Stimulated activated naive CD8-positive, alpha-beta T cell treated with anti-CD3 and anti-CD28 coated beads, Interleukin-15, Interleukin-2, amounts not matched to agents 100 U/mL and 50 U/mL, for 24 hours (primary cell): ENCODE measurements at places on chromosomes 11 and 22.

- DNase-seq: no peak
These were observed 186.8 kb downstream of the FAT3 start for GRCh38 chr11:92411431-92411830.

DNA sequence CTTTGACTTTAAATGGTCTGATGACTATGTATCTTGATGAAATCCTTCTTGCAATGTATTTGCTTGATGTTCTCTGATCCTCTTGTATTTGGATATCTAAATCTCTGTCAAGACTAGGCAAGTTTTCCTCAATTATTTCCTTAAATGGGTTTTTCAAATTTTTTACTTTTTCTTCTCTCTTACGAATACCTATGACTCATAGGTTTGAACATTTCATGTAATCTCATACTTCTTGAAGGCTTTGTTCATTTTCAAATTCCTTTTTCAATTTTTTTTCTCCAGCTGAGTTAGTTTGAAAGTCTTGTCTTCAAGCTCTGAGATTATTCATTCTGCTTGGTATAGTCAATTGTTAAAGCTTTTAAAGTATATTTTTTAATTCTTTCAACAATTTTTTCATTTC lies 13.1 kb downstream of the OR10W1 start:
- DNase-seq: no peak

DNA sequence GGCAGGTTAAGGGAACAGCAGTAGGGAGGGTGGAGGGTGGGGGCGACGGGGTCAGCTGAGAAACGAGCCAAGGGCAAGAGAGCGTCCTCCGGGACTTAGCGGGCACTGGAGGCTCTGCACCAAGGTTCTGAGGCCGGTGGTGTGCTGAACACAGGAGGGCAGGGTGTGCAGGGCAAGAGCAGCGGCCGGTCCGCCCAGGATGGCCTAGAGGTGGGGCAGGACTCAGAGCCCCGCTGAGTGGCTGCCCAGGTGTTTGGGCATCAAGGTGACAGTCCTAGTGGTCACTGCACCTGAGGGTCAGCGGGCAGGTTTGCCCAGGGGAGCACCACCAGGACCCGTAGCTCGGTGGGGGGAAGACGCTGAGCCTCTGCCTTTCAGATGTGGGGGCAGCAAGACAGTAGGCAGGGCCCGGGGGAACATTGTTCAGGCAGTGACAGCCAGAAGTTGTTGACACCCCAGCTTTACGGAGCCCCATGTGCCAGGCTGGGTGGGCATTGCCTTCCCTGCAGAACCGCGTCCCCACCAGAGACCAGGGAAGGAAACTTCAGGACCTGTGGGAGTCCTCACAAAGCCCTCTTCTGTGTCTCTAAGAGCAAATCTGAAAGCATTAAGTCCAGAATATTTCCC lies 4.5 kb upstream of the TTLL8 start:
- DNase-seq: no peak

GRCh38 chr22:37753746-37754145 lies 54.0 kb upstream of the GCAT start:
- no peak for DNase-seq

- DNase-seq: no peak
These were observed 9.6 kb upstream of the EMID1 start for GRCh38 chr22:29195964-29196666.

DNA sequence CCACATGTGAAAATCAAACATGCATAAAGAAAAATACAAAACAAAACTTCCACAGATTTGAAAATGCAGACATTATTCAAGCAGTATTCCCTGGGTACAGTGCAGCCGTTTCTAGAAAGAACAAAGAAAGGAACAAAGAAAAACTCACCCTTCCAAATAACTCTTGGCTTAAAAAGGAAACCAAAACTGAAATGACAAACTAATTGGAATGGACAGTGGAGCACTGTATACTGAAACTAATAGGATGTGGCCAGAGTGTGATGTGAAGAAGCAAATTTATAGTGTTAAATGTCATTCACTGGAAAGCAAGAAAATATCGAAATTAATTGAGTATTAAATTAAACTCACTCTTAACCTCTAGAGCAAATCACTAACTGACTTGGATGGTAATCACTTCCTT lies 55.4 kb downstream of the QSER1 start:
- no peak for DNase-seq

GRCh38 chr11:127818625-127819024 lies 768.7 kb downstream of the ETS1 start:
- no peak for DNase-seq

GRCh38 chr11:23370580-23371275 lies 510.5 kb upstream of the CCDC179 start:
- no peak for DNase-seq

DNA sequence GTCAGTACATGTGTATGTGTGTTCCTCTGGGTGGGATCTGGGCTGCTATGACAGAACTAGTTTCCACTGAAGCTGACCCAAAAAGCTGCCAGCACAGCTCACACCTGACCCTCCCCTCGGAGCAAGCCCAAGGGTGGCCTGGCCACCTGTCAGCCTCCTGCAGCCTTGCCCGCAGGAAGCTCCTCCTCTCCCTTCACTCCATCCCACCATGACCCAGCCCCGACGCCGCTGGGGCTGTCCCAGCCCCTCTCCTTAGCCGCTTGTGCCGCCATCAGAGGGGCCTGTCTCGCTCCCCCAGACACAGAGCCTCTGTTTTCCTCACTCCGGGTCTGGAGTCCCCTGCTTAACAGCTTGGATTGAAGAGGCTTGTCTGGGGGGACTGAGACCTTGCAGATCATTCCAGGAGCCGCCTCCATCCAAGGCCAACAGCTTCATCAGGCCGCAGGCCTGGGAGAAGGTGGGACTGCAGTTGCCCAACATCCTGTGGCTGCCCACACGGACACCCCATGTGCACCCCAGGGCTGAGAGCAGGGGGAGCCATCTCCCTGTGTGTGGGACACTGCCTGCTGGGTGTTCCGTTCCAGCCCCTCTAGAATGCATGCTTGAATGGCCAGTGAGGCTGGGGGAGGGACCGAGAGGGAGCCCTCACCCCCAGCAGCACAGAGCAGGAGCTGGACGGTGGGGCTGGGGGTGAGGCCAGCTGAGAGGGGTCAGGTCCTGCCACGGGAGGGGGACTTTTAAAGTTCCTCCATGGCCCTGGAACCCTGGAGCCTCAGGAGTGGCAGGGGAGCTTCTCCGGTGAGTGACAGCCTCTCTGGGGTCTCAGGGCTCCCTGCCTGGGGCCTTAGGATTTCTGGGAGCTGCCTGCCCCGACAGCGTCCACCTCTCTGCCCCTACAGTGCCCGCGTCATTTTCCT lies 696 bp downstream of the MRGPRF start:
- no peak for DNase-seq

GRCh38 chr11:8573777-8574176 lies 20.3 kb downstream of the STK33 start:
- no peak for DNase-seq

- no peak for DNase-seq
These were observed 32.3 kb downstream of the OSBPL5 start for GRCh38 chr11:3132831-3133260.

GRCh38 chr11:65454311-65454695 lies 31.7 kb downstream of the NEAT1 start:
- no peak for DNase-seq

- no peak for DNase-seq
These were observed 10.2 kb upstream of the TLCD5 start for GRCh38 chr11:120314861-120315260.

DNA sequence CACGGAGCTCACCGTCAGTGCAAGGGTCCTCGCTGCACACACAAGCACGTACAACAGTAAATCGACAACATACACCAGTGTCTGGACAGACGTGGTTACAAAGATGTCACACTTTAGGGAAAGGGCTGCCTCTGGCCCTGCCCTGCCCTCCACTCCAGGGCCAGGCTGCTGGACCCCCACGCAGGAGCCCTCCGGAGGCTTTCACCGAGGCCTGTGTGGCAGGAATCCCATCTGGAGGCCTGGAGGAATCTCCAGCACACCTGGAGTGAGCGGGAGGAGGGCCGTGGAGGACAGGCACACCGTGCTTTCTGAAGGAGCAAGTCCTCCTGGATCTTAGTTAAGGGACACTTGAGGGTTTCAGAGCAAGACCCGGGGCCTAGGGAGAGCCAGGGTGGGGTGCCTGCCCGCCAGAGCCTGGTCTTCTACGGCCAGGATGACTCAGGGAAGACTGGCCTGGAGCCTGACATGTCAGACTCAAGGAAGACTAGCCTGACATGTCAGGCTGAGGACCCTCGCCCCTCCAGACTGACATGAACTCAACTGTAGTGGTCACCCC lies 2.1 kb upstream of the PIM3 start:
- DNase-seq: no peak

- DNase-seq: no peak
These were observed 235.6 kb downstream of the FAT3 start for GRCh38 chr11:92460213-92460612.

- no peak for DNase-seq
These were observed 20.3 kb upstream of the NLRP6 start for GRCh38 chr11:257766-258493.

DNA sequence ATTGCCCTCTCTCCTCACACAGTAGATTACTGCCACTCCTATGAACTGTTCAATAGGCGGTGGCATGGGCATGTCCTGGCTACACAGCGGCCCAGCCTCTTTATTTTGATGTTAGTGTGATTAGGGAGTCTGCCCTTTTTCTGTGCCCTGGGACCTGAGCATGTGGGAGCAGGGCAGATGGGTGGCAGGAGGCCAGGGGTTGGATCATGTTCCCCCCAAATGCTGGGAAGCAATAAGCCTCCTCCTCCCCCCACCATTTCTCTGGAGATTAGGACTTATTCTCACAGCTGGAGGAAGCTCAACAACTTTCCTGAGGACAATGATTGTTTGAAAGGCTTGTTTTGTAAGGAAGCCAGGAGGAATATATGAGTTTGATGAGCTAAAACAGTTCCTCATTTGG lies 848 bp downstream of the HEPN1 start:
- no peak for DNase-seq

DNA sequence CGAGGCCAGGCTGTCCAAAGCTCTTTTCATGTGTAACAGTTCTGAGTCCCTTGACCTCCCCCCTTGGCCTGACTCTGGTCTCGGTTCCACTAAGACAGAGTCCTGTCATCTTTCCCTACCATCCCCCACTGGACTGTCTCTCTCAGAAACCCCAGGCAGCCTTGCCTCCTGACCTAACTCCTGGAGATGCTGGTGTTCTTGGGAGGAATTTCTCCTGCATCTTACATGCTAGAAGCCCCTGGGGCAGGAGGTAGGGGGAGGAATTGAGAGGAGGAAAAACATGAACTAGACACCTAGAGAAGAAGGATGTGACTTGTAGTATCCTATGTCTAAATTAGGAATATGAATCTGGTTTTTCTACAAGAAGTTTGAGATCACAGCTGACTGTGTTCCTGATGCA lies 648 bp upstream of the IL18BP start:
- DNase-seq: no peak

- no peak for DNase-seq
These were observed 218.0 kb downstream of the ST3GAL4 start for GRCh38 chr11:126573325-126573978.

GRCh38 chr11:66768088-66768521 lies 39.1 kb upstream of the SPTBN2 start:
- DNase-seq: no peak

- DNase-seq: no peak
These were observed 16.5 kb downstream of the P2RX3 start for GRCh38 chr11:57354699-57355098.

GRCh38 chr11:87039371-87039770 lies 1.6 kb downstream of the TMEM135 start:
- DNase-seq: no peak

GRCh38 chr22:20238536-20238900 lies 29.6 kb downstream of the RTN4R start:
- peak; percentile 74 for DNase-seq

DNA sequence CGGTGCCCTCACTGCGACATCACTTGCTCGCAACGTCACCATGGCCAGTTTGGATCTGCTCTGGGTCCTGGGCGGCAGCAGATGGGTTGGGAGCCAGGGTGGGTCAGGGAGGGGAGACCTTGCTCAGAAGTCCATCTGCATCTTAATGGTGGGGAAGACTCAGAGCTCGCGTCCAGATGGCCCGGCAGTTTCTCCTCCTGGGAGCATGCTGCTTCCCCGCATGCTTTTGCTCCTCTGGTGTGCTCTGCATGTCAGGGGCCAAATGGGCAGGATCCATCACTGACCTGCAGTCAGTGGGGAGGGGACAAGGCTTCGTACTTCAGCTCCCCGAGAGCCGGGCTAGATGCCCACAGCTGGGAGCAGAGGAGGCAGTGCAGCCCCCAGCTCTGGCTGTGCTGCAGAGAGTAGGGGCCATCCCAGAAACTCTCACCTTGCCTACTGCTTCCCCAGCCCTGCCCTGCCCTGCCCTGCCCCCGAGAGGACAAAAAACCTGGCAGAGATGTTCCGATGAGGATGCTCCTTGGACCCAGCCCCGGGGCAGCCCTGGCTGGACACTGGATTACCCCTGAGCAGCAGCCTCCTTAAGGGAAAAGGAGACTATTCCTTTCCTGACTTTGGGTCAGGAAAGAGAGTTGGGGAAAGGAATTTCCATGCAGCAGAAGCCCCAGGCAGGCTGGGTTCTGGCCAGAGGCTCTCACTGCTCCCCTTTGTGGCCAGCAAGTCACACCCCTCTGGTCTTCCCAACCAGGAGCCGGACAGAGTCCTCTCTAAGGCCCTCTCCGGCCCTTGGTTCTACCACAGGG lies 149.9 kb downstream of the PKNOX2 start:
- DNase-seq: no peak

- no peak for DNase-seq
These were observed 4.1 kb upstream of the LYVE1 start for GRCh38 chr11:10572533-10572932.

DNA sequence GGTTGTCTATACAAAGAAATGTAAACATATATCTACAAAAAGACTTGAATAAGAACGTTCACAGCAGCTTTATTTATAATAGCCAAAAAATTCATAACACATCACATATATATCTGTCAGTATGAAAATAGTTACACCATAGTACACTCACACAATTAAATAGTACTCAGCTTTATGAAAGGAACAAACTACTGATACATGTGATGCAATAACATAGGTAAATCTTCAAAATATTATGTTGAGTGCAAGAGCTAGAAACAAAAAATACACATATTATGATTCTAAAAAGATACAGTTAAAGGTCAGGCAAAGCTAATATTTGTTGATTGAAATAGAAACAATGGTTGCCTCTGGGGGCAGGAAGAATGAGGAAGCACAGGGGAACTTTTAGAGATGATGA lies 6.6 kb downstream of the MRGPRX2 start:
- DNase-seq: no peak

GRCh38 chr11:121716060-121716459 lies 263.3 kb upstream of the SORL1-AS1 start:
- DNase-seq: no peak

GRCh38 chr11:33920838-33921613 lies 29.1 kb upstream of the LMO2 start:
- DNase-seq: peak; percentile 50

- DNase-seq: no peak
These were observed 4.8 kb downstream of the MAPK1 start for GRCh38 chr22:21862386-21863245.

- no peak for DNase-seq
These were observed 37.1 kb upstream of the WNT11 start for GRCh38 chr11:76243193-76243956.

- DNase-seq: no peak
These were observed 4.1 kb downstream of the RIC3 start for GRCh38 chr11:8164746-8165145.

GRCh38 chr11:130455483-130456127 lies 7.2 kb downstream of the ADAMTS15 start:
- no peak for DNase-seq
